Gastroesophageal sphincter (tissue), 4 donors: ENCODE measurements at places on chromosomes 5 and 9. TPM values are rescaled to one million over a fixed set of nuclear protein-coding genes. Genes with fewer than 3 reads are reported as not detected.

- ATAC-seq, result no peak
Observed at GRCh38 chr9:133569121-133569785, 34.7 kb downstream of the ADAMTSL2 start.

- ATAC-seq, result no peak
Observed at GRCh38 chr9:19460243-19460642, 51.4 kb downstream of the ACER2 start.

DNA sequence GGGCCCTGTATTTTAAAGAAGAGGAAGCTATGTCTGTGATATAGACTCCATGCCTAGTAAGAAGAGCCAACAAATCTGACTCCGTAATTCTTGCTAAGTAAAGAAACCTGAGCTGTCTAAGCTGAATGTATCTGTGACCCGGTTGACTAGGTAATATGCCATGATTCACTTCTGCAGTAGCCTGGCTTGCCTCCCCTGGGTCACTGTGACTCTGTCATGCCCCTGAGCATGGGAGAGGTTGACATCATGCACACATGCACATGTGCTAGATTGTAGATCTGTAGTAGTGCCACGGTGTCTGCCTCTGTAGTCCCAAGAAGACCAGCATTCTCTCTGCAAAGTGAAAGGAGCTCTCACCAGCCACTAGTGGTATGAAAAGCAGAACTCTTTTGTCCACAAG lies 9.1 kb downstream of the SLC22A5 start:
- ATAC-seq, result no peak

- ATAC-seq, result no peak
Observed at GRCh38 chr9:78032730-78033457, 1.3 kb upstream of the GNAQ start.

- no peak for ATAC-seq
Observed at GRCh38 chr5:16763211-16763610, 146.4 kb upstream of the RETREG1 start.

DNA sequence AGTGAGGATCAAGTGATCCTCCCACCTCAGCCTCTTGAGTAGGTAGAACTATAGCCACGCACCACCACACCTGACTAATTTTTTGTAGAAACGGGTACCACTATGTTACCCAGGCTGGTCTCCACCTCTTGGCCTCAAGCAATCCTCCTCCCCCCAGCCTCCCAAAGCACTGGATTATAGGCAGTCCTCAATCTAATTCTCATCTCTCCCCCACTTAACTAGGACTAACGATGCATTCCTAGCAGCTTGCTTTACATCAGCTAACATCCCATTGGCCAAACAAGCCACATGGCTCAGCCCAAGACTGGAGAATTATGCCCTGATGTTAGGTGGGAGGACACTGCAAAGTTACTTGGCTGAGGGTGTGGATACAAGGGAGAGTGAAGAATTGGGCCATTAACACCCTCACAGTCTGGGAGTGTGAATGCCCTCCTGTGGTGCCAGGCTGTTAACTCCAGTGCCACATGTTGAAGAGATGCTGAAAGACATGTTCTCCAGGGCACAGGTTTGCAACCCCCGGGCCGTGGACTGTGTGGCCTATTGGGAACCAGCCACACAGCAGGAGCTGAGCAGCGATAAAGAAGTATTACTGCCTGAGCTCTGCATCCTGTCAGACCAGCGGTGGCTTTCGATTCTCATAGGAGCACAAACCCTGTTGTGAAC lies 5.3 kb upstream of the ZNF367 start:
- no peak for ATAC-seq

DNA sequence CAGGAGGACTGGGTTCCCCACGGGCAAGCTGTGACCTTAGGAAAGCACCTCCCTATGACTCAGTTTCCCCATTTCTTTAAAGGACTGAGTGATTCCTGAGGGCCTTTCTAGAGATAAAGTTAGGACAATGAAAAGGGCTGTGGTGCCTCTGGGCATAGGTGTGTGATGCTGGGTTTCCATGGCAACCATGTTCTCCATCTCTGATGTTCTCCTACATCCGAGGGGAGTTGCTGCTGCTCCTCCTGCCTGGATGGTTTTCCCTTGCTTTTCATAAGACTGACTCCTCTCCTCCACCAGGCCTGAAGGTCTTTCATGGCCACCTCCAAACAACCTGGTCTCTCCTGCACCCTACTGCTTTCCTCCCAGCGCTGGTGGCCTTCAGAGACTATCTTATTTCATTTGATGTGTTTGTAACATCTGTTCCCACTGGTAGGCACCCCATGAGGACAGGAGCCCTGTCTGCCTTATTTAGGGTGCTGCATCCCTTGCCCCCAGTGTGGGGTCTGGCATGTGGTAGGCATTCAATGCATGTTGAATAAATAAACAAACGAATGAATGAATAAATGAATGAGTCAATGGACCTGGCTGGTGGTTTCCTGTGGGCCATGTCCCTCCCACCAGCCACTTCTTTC lies 112.2 kb upstream of the HAND1 start:
- ATAC-seq, result no peak

DNA sequence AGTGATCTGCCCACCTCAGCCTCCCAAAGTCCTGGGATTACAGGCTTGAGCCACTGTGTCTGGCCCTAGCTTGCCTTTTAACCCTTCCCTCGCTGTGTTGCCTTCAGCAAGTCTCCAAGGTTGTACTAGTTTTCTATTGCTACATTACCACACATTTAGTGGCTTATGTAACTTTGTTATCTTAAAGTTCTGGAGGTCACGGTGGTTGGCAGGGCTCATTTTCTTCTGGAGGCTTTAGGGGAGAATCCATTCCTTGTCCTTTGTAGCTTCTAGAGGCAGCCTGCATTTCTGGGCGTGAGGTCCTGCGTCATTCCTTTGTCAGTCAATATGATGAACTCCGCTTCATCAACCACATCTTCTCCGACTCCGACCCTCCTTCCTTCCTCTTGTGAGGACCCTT lies 2.9 kb upstream of the PRRC2B start:
- ATAC-seq, result no peak

DNA sequence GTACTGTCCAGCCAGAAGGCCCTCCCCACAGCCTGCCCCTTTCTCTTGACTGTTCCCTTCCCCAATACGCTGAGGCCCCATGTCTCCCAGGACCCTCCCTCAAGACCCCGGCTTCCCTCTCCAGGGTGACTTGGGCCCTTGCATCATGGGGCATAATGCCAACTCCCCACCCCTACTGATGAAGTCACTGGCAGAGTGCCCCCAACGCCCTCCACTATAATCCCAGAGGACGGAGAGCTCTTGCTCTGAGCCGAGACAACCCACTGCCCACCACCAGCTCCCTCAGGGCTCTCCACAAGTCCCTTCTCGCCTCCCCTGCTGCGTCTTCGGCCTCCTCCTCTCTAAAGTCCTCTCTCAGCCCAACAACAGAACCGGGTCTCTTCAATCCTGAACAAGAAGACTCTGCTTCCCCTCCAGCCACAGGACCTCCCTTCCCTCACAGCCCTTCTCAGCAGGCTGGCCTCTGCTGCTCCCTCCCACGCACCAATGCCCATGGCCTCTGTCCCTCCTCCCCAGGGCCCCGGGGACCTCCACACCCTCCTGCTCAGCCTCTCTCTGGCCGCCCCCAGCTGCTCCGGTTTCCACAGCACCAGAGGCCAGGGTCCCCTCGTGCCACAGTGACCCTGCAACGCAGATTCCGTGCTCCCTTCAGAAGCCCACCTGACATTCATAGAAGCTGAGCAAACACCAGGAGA lies 47.6 kb downstream of the ADAMTS2 start:
- no peak for ATAC-seq

GRCh38 chr5:59587489-59588337 lies 305.8 kb downstream of the PDE4D start:
- peak; percentile 39 for ATAC-seq

GRCh38 chr5:150073677-150074076 lies 12.7 kb downstream of the CSF1R start:
- no peak for ATAC-seq

- ATAC-seq, result no peak
Observed at GRCh38 chr5:159854916-159855315, 61.4 kb upstream of the ADRA1B start.

DNA sequence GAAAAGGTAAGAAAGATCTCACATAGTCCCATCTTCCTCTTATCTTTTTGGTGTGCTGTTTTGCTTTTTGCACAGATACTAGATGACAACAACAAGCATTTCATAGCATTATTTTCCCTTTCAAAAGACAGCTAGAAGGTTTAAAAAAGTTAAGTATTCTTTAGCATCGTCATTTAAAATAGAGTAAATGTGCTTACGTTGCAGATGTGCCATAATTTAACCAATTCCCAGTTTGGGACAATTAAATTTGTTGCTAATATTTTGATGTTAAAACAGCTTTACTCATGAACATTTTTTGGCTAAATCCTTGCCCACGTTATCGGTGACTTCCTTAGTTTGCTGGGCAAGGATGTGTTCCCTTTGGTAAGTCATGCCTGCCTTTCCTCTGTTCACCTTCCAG lies 41.6 kb downstream of the PTTG1 start:
- no peak for ATAC-seq

- no peak for ATAC-seq
Observed at GRCh38 chr9:9612755-9613154, 1000.0 kb downstream of the PTPRD start.

GRCh38 chr9:22379272-22379671 lies 67.4 kb upstream of the DMRTA1 start:
- ATAC-seq, result no peak

GRCh38 chr5:133742431-133742988 lies 130.2 kb upstream of the FSTL4 start:
- ATAC-seq, result no peak

- ATAC-seq, result no peak
Observed at GRCh38 chr9:122219856-122220672, 8.7 kb downstream of the LHX6 start.

- no peak for ATAC-seq
Observed at GRCh38 chr9:91295357-91295756, 66.4 kb downstream of the AUH start.

DNA sequence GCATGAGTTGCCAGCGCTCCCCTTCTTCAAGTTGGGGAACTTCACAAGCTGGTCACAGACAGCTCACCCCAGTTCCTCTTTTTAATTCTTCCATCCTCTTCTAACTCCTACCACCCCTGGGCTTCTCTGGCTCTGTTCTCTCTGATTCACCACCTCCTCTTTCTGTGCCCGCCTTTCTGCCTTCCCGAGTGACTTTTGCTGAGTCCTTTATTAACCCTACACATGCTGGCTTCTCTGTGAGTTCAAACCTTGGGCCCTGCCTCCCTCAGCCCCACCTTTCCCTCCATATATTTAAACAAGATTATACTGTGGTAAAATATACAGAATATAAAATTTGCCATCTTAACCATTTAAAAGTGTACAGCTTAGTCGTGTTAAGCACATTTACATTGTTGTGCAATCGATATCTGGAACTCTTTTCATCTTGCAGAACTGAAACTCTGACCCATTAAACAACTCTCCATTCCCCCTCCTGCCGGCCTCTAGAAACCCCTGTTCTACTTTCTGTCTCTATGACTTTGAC lies 32.0 kb downstream of the SLC46A2 start:
- no peak for ATAC-seq

DNA sequence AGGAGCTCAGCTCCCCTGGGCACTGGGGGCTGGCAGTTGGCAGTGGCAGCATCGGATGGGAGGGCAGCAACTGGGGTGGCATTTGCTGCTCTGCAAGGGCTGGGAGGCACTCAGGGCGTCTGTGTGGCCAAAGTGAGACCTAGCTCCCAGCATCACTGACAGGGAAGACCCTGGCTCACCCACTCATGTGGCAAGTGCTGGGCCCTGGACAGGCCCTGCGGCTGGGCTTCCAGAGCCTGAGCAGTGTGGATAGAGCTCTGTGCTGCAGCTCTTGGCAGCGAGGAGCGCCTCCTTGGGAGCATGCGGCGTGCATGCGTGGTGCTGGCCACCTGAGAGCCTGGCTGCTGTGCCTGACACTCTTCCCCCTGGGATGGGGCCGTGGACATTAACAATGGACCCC lies 10.2 kb downstream of the CEP72 start:
- no peak for ATAC-seq

GRCh38 chr5:16666883-16667398 lies 50.1 kb upstream of the RETREG1 start:
- ATAC-seq, result no peak

DNA sequence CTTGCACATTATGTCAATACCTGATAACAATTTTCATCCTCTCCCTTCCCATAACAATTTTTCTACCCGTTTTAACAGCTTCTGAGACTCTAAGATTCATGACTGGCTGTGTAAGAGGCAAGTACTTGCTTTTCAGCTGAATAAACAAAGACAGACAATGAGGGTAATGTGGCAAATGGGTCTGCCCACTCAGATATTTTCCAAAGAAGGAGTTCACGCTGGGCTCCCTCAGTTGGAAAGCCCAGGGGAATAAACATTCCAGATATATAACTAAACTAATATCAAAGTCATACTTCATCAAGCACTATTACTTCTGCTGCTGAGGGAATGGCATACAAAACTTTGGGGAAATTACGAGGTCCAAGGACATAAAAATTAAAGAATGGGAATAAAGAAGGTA lies 24.4 kb downstream of the MEGF9 start:
- ATAC-seq, result no peak

GRCh38 chr9:128244837-128245231 lies 31.0 kb downstream of the GOLGA2 start:
- ATAC-seq, result peak; percentile 85

- ATAC-seq, result no peak
Observed at GRCh38 chr5:76657091-76657490, 33.9 kb upstream of the F2RL2 start.

DNA sequence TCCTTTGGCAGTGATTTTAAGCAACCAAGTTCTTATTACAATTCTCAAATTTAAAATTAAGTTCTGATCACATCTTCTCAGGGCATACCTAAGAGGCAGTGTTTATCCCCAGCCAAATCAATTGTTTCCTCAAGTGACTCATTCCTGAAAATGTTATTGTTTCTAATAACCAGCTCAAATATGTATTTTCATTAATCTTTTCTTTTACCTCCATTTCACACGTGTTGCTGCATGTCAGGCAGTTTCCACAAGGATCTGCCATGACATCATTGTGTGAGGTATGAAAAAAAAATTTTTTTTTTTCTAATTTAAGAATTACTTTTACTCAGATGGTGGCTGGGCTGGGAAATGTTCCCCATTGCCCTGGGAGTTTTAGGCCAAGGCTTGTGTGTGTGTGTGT lies 113.0 kb upstream of the NTRK2 start:
- no peak for ATAC-seq

The SEMA6A gene
- 19.8 TPM for total RNA-seq

The ELAVL2 gene
- total RNA-seq, result not detected

The ZBTB43 gene
- 11.4 TPM for total RNA-seq

The SLCO6A1 gene
- not detected for total RNA-seq

The CEP78 gene
- 9.2 TPM for total RNA-seq

The LCN6 gene
- total RNA-seq, result 31.4 TPM

The FAM78A gene
- 0.78 TPM for total RNA-seq

The SPOCK1 gene
- total RNA-seq, result 52.0 TPM

The PSMB7 gene
- 116 TPM for total RNA-seq

The STC2 gene
- total RNA-seq, result 116 TPM

The UCK1 gene
- 54.8 TPM for total RNA-seq

The SLC22A4 gene
- total RNA-seq, result 0.94 TPM

The LCN9 gene
- not detected for total RNA-seq

The HEMGN gene
- not detected for total RNA-seq

The RMND5B gene
- 34.6 TPM for total RNA-seq

The C5 gene
- total RNA-seq, result 8.9 TPM
